ENCODE measurements at places on chromosomes 1 and 21.
A peak's percentile ranks its signal among the peaks of the same experiment; 100 is the strongest.

DNA sequence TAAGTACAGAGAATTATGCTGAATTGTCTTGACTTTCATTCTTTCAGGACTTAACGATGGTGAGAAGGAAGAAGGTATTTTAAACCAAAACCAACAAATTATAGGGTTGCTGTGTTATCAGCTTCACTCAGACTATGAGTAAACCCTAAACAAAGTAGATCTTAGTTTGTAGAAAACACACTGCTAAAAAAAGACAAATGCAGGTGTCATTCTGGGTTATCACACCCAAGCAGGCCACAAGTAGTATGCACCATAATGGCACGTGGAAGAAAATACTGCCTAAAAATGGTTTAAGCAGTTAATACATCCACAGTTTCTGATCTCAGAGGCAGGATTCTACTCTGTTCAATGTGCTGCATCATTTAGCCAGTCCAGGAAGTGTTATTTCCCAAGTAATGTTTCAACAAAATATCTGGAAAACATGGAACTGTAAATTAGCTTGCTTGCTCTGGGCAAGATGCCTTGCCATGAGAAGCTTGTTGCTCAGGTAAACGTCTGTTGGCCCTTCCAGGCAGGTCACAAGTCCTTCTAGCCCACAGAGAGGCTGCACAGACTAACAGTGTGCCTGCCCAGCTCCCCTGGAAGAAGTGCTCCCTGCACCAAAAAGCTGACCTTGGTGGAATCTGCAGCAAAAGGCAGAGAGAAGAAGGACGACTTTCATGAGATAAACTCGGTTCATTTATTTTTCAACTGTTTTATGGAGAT is 4.1 kb downstream of the DIPK1A start:
- no peak for DNase-seq

GRCh38 chr1:208248991-208249696 is 5.0 kb upstream of the PLXNA2 start:
- DNase-seq = no peak

DNA sequence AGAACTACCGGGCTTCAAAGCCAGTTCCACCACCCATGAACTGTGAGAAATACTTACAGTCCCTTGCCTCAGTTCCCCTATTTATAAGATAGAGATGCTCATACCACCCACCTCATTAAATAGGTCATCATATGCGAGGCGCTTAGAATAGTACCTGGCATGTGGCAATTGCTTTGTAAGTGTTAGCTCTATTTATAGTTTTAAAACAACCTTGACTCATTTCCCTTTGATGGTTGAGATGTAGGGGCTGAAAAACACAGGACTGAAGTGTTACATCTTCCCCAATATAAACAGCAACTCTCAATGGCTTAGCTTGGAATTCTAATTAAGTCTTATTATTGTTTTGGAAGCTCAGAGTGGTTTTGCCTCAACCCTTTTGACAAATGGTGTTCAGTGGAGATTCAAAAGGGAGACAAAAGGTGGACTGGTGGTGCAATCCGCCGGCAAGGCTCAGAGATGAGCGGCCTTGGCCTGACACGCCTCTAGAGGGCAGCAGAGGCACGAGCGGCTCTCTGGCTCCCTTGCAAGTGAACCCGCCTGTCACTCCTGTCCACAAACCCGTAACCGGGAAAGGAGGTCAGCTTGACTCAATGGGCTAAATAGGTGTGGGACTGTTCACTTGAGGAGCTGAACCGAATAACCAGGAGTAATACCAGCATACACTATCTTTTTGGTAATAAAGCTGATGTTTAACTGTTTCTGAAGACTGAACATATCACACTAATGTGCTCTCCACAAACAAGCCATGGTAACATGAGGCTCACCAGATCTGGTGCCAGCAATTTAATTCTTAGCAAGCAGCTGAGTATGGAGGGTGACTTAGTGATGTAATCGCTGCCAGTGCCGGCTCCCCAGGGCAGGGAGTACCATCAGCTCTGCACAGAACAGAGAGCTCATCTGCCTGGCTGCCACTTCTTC is 19.5 kb upstream of the SMYD2 start:
- DNase-seq = peak; percentile 59

DNA sequence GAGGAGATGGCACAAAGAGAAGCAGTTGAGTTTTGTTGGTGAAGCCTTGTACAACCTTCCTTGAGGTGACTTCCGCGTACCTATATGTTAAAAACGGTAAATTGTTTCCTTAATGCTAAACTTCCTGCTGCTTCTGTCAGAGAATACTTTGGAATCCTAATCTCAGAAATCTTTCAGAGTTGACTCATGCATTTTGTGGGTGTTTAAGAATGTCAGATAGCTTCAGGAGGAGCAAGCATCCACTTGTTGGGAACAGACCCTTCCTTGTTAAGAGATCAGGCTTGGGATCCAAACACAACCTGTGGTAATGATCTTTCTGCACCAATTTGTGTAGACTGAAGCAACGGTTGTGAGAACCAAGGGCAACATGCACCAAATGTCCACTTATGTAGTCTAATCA is 29.5 kb downstream of the AK4 start:
- DNase-seq = no peak

DNA sequence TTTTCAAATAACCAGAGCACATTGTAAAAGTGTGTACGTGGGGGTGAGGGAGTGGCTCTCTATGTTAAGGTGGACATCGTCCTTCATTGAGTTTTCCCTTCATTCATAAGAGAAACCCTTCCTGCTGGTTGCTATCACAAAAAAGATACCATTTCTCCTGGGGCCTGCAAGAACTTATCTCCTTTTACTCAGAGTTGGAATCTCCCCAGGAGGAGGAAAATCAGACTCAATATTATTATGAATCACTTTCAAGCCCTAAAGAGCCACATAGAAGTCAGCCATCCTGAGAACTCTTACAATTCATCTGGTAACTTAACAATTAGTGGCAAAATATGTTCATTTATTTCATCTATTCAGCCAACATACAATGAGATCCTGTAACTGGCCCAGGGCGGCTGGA is 27.1 kb upstream of the TGFBR3 start:
- DNase-seq = no peak

DNA sequence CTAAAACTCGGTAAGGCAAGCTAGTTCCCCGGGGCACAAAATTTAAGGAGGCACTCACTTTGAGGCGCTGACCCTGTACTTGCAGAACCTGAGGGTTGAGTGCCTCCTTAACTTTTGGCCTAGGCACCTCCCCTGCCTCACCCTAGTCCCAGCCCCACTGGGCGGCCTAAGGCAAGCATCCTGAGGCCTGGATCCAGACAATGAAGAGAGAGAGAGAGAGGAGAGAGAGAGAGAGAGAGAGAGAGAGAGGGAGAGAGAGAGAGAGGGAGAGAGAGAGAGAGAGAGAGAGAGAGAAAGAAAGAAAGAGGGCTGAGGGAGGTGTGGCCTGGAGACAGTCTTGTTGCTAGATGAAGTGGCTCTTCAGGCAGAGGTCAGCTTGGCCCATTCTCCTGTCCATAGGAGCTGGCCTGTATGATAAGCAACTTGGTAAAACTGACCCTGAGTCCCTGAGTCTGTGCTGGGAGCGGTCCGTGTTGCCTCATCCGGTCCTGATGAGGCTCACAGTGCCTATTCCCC is 7.4 kb upstream of the LRRN2 start:
- DNase-seq = no peak

DNA sequence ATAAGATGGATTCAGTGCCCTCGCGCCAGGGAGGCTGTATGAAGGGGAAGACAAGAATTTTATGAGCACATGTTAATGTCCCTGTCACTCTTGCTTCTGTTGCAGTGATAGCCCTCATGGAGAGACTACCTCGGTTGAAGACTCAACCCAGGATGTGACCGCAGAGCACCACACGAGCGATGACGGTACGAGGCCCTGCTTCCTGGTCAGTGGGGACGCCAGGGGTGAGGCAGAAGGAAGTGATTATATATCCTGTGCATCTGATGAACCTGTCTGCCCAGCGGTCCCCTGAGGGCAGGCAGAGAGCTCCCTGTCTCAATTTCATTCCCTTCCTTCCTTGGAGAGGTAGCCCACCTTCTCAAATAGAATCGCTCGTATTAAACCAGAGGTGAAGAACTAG is 20.0 kb upstream of the IKBKE start:
- DNase-seq = no peak

DNA sequence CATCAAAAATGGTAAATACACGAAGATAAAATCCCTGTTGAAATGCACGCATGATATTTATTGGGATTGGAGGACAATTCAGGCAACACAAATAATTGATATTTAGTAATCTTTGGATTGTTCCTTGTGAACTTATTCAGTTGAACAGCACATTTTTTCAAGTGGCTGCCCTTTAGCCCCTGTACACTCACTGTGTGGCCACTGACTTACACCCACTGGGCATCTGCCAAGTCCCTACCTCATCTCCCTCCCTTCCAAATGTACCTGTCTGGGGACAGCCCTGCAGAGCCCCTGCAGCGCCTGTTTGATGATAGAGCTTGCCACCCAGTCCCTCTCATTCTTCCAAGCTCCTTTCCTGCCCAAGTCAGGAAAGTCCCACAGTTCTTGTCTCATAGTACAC is 154.3 kb downstream of the GLUL start:
- DNase-seq = no peak

GRCh38 chr21:40118527-40118926 is 251.3 kb downstream of the PCP4 start:
- no peak for DNase-seq

DNA sequence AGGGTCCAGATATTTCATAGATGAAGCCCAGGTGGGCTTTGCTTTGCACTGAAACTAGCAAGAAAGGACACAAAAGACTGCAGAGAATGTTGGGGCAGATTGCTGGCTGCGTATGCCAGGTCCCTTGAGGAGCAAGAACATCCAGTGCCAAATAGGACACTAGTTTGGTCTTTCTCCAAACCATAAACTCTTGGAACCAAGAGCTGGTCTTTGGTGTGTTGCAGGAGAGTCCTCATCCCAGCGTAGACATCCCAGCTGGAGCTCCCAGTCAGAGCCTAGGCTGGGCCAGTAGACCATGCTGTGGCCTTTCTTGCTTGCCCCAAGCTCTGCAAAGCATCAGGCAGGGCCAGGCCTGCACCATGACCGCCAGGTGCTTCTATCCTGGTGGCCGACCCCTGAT is 87.5 kb downstream of the ATP5PO start:
- no peak for DNase-seq

- DNase-seq = no peak
Observed at GRCh38 chr21:43865540-43866259, 677 bp downstream of the AGPAT3 start.

GRCh38 chr1:201845331-201846083 is 16.6 kb downstream of the IPO9 start:
- no peak for DNase-seq

GRCh38 chr1:199490769-199491527 is 536.6 kb upstream of the NR5A2 start:
- no peak for DNase-seq

DNA sequence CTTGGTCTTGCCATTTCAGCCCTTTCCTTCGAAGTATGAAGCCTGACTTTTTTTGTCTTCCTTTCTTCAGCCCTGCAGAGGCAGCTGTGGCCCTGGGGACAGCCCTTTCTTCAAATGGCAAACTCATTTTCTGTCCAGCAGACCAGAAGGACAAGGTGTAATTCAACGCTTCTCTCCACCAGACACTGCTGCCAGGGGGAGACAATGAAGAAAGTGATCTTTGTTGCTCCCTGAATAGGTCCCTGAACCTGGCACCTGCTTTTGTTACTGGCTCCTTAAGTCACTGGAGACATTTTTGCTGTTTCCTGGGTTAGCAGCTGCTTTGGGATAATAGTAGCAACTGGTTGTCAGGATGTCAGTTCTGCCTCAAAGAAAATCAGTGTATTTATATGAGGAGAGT is 50.8 kb upstream of the MACF1 start:
- no peak for DNase-seq

DNA sequence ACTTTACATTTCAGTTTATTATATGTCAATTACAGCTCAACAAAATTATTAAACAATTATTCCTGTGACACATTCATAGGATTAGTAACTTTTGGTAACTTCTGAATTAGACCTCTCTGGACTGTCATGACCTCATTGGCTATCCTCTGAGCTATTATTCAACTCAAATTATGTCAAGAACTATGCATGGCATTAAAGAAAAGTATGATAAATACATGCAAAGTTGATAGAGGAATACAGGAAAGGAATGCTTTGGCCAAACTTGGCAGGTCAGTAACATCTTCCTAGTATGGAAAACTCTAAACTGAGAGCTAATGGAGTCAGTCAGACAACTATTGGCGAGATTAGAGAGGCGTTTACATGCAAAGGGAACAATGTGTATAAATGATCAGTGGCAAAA is 158.4 kb downstream of the DUSP10 start:
- no peak for DNase-seq

DNA sequence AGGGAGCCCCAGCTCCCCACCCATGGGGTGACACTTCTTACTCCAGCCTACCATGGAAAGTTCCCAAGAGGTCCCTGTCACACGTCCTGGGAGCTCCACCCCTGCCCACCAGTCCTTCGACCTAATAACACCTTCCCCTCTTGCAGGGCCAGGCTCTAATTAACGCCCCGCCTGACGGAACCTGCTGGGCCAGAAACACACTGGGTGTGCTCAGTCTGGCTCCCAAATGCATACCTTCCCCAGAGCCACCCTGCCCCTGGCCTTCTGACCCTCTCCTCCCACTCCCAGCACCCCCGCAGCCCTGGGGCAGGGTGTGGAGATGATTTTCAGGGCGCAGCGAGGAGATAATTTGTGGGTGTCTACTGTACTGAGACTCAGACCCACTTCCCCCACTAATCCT is 20.6 kb downstream of the PGLYRP3 start:
- DNase-seq = no peak

DNA sequence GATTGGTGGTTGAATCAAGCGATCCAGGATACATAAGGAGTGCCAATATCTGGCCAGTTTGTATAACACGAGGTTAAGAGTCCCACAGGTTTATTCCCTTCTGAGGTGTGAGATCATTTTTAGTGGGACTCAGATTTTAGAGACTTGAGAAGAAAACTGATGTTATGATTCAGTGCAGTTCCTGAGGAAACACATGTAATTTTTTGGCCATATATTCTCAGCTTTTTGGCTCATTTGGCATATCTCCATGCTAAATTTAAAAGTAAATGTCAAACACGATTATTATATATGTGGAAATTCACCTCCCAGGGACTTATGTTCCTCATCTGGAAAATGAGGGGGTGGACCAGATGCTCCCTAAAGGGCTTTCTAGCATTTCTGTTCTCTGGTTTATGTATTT is 39.2 kb upstream of the SERBP1 start:
- DNase-seq = no peak

DNA sequence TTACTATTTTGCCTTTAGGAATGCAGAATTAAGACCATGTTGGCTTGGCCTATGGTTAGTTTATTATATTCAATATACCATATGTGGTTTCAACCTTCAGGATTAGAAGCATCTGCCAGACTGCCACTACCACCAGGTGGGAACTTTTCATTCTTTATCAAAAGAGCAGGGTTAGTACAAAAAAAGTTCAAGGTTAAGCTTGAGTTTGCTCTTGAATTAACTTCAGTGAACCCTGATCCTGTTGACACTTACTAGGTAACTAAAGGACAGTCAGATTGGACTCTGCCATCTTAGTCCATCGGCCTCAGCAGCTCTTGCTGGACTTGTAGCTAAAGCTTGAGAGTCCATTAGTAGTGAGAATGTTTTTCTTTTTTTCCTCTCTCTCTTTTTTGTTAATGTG is 22.1 kb downstream of the CLIC4 start:
- DNase-seq = no peak

GRCh38 chr1:58885998-58886397 is 102.2 kb upstream of the JUN start:
- no peak for DNase-seq

GRCh38 chr1:172818841-172819527 is 160.1 kb downstream of the FASLG start:
- peak; percentile 10 for DNase-seq

Data from stimulated activated CD4-positive, alpha-beta T cell treated with anti-CD3 and anti-CD28 coated beads, Interleukin-1b, Interleukin-23, amount 100 ng/mL, for 1 hour (primary cell).